ENCODE measurements at places on chromosomes 4 and X.
A peak's percentile ranks its signal among the peaks of the same experiment; 100 is the strongest.

DNA sequence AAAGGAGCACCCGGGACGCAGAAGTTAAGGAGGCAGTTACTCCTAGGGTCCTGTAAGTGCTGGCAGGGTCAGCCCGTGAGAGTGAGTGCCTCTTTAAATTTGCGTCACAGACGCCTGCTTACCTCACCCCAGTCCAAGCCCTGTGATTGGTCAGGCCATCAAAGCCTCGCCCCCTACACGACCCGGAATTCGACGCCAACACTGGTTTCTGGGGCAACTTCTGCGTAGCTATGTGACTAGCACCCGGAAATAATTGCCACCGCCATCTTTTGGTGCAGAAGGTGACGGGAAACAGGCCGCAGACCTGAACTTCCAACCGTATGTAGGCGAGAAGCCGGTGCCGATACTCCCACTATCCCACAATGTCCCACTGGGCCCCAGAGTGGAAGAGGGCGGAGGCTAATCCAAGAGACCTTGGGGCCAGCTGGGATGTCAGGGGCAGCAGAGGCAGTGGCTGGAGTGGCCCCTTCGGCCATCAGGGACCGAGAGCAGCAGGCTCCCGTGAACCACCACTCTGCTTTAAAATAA, at the start of gene DDX53:
DDX53 (plus strand) TSS at position 265 of the 528 bp plus-strand sequence; CDS start at position 363, 98 bp downstream.
- no peak for DNase-seq

DNA sequence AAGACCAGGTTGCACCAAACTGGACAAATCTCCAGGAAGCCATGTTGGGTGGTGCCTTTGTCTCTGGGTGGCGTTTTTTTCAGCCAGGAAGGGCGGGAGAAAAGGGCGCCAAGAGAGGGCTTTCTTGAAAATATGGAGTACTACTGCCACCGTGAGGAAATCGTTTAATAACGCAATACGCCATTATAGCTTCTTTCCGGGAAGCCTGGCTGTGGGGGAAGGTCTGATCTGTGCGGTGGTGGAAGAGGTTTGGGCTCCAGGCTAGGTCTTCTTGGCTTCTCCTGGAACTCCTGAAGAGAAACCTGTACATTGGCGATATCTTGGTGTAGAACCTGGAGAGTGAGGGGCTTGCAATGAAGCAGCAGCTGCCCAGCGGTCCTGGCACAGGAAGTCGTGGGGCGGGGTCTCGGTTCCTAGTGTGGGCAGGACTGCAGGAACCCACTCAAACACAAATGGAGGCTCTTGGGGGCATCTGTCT, 202.7 kb downstream of the OR13H1 start:
- DNase-seq, result peak; percentile 71

- no peak for DNase-seq
Measured at GRCh38 chr4:7252510-7253340, 60.4 kb downstream of the SORCS2 start.

- no peak for DNase-seq
Measured at GRCh38 chrX:88425739-88426138, 321.3 kb upstream of the CPXCR1 start.

DNA sequence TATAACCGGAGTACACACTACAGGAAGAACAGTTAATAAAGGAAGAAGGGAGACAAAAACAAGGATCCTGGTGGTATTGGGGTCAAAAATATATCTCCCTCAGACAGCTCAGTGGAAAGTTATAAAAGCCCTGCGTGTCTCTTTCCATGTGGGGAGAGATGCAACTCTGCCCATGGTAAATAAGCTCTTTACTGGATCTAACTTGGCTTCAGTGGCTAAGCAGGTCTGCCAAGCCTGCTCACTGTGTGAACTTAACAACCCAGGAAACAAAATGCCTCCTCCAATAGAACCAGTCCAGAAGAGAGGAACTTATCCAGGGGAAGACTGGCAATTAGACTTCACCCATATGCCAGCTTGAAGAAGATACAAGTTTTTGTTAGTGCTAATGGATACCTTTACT, 17.0 kb upstream of the ZNF280C start:
- no peak for DNase-seq

- no peak for DNase-seq
Measured at GRCh38 chrX:115449742-115450141, 111.2 kb upstream of the PLS3 start.
